ENCODE measurements at places on chromosomes 16 and 17.

GRCh38 chr17:76672270-76672851 is 28.8 kb upstream of the ST6GALNAC1 start:
- no peak for DNase-seq

GRCh38 chr16:54862529-54862928 is 68.1 kb upstream of the IRX5 start:
- DNase-seq, result no peak

DNA sequence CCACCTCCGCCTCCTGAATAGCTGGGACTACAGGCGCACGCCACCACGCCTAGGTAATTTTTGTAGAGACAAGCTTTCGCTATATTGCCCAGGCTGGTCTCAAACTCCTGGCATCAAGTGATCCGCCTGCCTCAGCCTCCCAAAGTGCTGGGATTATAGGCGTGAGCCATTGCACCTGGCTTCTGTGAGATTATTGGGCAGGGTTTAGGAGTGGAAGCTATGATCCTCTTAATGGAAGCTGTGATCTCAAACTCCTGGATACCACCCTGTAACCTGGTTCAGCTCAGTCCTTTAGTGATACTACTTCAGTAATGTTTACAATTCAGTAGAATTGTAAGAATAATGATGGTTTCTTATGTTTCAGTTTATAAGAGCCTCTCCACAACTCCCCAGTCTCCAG is 14.1 kb downstream of the NFE2L1 start:
- DNase-seq, result no peak

DNA sequence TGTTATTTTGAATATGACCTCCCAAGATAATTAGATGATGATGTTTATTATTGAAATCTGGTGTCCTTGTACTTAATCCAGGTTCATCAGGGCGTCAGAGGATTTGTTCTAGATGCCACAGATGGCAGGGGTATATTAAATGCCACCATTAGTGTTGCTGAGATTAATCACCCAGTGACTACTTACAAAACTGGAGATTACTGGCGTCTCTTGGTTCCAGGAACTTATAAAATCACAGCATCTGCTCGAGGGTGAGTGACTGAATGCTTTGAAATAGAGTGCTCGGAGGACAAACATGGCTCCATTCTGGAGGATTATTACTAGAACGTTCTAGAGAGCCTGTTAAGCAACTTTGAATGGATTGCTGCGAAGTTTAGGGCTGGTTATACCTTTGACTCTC is 33.5 kb upstream of the GOSR1 start:
- no peak for DNase-seq

All from right hindlimb (tissue), 1 donor.